ENCODE measurements at places on chromosomes 13 and 19.

- DNase-seq = no peak
Measured at GRCh38 chr19:12784871-12785430, 6.3 kb upstream of the JUNB start.

DNA sequence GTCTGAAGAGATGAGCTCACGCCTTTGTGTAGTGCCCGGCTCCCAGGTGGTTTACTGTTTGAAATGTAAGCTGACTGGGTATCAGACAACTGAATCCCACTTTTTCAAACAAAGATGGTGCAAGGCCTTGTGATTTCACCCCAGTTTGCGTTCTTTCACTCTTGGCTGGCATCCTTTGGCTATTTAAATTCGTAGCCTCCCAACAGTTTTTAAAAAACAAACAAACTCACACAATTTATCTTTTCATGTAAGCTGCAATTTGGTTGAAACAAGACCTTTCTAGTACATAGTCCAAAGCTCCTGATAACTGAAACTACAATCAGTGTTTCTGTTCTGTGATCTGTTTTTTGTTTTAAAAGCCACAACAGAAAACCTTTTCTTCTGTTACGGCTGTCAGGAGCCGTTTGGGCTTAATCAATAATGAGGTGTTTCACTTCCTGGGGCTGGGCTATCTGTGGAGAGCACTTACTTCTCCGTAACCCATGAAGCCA is 65.1 kb upstream of the NPAS1 start:
- no peak for DNase-seq

DNA sequence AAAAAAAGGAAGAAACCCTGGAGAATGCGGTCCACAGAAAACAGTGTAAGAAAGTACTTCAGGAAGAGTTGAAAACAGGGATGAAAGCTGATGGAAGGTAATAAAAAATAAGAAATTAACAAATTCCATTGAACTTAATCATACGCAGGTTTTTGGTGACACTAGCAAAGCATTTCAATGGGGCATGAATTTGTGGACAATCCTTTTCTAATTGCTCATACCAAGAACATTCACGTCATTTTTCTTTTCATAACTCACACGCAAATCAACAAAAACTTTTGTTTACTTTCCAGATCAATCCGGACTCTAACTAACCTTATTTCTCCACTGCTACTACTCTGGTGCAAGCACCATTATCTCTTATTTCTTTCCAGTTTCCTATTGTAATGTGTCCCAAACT is 1195.0 kb downstream of the SLITRK5 start:
- DNase-seq = no peak

GRCh38 chr19:13091400-13092157 is 11.1 kb downstream of the LYL1 start:
- no peak for DNase-seq

DNA sequence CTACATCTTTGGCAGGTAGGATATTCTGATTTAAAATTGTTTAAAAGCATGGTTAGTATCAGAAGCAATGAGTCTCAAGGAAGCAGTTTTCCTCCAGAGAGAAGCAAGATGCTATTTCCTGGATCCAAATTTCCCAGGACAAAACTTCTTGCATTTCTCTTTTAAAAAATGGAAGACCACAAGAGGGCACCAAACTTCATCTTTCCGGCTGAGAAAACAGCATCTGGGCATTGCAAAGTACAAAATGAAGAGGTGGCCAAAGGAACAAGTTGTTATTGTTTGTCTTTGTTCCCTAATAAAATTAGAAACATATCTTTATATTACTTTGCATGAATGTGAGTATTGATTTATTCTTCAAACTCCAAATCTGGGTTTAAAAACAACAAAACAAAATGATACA is 60.0 kb upstream of the LRCH1 start:
- peak; percentile 70 for DNase-seq

DNA sequence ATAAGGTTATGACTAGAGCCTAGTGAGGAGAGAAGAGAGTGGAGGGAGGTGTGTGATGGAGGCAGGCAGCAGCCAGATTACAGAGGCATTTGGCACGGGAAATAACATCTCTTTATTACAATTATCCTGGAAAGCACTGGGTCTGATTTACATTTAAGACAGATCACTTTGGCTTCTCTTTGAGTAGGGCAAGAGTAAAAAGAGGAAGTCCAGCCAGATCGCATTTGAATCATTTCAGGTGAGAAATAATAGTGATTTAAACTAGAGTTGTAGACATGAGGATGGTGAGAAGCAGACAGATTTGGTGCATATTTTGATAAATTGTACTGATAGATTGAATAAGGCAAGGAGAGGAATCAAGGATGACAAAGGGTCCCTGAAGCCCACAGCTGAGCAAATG is 9.6 kb upstream of the SACS start:
- DNase-seq = no peak

Measured in kidney capillary endothelial cell (primary cell).